8988T (cell line): ENCODE measurements at places on chromosomes 5 and 9.

- no peak for DNase-seq
Measured at GRCh38 chr5:138469540-138470321, 4.5 kb downstream of the EGR1 start.

- DNase-seq: no peak
Measured at GRCh38 chr9:132482196-132482813, 72.3 kb downstream of the CFAP77 start.

GRCh38 chr9:87499424-87500017 lies 1.9 kb downstream of the DAPK1 start:
- DNase-seq: no peak

DNA sequence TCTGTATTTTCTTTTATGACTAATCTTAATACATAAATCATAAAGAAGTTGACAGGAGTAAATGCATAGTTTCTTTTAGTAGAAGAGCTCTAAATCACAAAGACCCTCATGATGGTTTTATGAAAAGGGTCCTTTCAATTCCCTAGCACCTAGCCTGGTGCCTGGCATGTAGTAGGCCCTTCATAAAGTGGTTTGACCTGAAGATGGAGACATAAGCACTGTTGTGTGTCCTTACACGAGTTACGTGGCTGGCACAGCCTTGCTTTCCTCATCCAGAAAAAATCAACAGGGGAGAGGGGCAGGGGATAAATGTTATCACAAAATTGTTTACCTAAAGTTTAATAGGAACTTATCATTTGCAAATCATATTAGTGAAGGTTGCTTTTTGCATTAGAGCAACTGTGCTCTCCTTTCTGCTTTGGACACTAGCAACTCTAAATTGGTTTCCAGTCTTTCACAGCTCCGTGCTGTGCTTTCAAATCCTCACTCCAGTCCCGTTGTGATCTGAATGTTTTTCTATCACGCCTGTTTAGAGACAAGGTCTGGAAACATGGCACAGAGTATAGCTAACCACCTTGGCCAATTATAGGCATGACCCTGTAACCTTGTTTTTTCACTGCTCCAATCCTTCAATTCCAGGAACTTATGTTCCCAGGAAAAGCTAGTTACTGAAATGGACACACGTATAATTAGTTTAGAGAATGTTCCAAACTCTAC lies 55.7 kb downstream of the ARL15 start:
- DNase-seq: no peak

GRCh38 chr5:125481506-125482465 lies 735.3 kb upstream of the ZNF608 start:
- no peak for DNase-seq

DNA sequence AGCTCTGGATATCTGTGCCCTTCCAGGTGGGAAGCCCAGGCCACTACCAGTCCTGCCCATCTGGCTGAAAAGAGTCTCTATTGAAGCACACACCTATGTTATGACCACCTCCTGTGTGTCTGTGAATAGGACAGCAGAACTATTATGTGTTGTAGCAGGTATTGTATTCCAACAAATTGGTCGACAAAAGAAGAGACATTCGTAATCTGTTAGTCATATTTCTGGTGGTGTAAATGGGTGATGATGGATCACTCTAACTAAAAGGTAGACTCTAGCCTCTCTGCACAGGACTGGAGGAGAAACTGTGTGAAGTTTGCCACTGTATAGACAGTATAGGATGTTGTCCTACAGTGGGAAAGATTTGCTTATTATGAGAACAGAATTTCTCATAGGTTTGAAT lies 416.1 kb downstream of the TMEM38B start:
- no peak for DNase-seq

- DNase-seq: no peak
Measured at GRCh38 chr9:87372356-87372851, 125.3 kb upstream of the DAPK1 start.

DNA sequence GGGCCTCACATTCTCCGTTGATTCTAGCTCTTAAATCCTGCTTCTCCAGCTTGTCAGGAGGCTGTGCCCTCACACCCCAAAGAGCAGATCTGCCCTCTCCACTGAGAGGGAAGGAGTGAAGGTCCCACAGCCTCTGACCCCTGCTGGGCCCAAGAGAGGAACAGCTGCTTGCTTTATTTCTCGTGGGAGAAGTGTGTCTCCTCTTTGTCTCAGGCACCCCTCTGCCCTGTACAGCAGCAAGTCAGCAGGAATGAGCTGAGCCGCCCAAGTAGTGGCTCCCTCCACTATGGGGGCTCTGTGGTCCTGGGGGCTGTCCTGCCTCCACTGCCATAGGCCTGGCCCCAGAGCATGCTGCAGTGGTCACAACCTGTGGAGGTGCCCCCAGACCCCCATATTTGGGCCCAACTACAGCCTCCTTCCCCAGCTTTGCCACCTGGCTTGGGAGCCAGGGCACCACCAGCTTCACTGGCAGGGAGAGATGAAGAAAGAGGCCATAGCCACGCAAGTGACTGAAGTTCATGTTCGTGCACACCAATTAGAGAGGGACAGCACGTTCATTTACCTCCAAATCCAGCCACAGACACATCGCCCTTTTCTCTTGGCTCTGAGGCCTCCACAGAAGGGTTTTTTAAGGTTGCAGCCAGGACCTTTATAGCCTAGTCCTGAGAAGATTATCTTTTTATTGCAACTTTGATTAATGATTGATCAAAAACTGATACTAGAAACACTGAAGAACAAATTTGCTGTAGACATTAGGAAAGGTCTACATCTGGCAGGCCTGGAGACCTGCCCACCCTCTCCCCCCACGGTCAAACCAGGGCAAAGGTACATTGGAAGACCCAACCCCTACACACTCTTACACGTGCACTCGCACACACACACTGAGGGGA lies 27.5 kb downstream of the IRF1 start:
- DNase-seq: no peak

DNA sequence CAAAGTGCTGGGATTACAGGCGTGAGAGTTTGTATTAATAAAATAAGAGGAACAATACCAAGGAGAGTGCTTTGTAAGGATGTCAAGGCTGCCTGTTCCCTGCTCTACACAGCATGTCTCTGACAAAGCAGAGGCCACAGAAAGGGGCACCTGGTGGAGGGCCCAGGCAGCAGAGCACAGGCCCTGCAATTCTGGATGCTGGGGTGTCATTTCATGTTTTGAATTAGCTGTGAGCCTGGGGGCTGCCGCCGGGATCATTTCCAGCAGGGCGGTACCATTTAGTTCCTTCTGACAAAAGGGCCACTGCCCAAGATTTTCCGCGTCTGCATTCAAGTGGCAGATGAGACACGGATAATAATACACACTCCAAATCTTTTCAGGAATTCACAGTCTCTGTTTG lies 396.9 kb downstream of the GADD45G start:
- no peak for DNase-seq

- no peak for DNase-seq
Measured at GRCh38 chr9:101275769-101276250, 109.0 kb downstream of the BAAT start.

GRCh38 chr5:151100681-151101080 lies 19.8 kb upstream of the TNIP1 start:
- no peak for DNase-seq

DNA sequence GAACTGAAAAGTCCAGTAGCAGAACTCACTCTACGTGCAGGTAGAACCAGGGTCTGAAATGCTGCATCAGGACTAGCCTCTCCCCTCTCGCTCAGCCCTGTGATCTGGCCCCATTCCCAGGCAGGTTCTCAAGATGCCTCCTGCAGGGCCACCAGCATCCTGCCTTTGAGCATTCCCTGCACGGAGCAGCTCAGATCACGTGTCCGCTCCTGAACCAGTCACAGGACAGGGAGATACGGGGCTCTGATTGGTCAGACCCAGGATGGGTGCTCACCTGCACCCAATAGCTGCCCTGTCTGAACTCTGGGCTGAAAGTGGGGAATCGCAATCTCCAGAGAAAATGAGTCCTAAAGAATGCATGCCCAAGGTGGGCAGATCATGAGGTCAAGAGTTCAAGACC lies 50.8 kb downstream of the NEURL1B start:
- DNase-seq: no peak

GRCh38 chr9:68482548-68482947 lies 58.1 kb downstream of the TMEM252 start:
- DNase-seq: no peak

- no peak for DNase-seq
Measured at GRCh38 chr9:121944711-121945191, 148.4 kb downstream of the TTLL11 start.

DNA sequence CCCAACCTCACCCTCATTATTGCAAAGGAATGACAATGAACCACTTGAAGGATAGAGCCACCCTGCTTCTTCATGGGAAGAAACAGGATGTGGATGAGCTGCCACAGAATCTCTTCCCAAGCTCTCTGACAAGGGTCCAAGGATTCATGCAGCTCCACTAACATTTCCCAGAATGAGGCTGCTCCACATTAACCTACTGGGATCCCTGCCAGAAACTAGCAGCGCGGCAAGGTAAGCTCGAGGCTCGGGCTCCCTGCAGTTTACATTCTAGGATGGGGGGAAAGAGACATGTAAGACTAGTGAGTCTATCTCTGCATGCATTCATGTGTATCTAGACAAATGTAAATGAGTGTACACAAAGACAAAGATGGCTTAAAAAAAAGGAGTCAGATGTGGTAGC lies 12.1 kb downstream of the DCAF12 start:
- DNase-seq: no peak

GRCh38 chr5:8613078-8613685 lies 744.2 kb downstream of the MTRR start:
- no peak for DNase-seq

DNA sequence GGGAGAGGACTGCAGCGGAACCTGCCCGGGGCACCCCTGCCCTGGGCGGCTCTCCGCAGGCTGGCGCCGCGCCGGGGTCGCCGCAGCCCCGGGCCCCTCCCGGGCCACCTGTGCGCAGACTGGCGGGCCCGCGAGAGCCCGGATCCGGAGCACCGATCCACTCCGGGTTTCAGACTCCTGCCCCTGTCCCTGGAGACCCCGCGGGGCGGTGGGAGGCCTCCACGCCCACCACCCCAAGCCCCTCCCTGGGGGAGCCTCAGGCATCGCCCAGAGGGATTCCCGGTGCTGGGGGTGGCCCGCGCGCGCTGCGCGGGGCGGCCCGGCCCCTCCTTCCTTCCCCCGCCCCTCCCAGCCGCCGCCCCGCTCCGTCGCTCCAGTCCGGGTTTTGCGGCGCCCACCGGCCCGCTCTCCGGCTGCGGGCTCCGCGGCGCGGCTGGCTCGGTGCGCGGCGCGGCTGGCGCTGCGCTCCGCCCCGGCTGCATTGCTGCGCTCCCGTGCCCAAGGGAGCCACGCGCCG lies at the start of gene UNC5A:
Gene UNC5A, plus strand, starts transcription at position 479 of the 517 bp plus-strand sequence. CDS start 192 bp downstream, outside the sequence.
- peak; percentile 94 for DNase-seq

DNA sequence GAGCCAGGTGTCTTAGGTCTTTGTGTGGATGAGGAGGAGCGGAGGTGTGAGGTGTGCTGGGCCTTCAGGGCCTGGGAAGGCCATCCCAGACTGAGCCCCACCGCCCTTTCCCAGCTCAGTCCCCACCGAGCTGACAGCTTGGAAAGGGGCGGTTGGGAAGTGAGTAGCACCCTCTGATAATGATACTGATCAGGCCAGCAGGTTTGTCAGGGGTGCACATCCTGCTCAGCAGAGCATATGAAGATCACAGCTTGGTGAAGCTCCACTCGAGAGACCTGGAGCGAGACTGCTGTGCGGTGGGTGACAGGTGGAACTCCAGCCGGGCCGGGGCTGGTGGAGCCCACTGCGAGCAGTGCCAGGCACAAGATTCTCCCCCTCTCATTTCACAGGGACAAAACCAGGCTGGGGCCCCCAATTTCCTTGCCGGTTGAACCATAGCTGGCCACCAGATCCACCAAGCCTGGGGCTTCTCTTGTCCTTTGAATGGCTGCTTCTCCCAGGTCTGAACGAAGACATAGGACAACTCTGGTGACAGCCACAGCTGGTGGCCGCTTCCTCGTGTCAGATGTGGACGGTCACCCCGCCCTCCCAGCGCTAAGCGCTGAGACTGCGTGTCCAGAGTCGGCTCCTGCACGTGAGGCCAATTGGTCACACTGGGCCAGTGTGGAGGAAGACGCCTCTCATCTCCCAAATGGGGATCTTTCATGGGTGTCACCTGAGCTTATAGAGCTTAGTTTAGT lies 8.3 kb downstream of the QRFP start:
- DNase-seq: no peak

- no peak for DNase-seq
Measured at GRCh38 chr5:2849429-2849828, 98.0 kb upstream of the IRX2 start.

DNA sequence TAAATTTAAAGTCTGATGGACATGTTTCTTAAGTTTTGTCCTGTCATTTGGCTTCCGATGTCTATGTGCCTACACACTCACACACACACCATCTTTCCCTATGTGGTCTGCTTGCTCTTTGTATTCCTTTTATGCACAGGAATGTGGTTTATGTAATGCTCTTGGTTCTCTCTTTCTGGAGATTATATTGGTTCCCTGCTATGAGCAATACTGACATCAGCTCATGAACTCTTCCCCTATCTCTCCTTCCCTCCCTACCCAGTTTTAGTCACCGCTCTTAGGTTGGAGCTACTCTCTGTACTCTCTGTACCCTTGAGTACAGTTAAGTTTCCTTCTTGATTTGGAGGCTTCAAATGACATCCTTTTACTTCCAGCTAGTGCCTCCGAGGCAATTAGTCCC lies 77.9 kb upstream of the MVB12B start:
- no peak for DNase-seq

GRCh38 chr5:89596821-89597220 lies 713.8 kb upstream of the MEF2C start:
- DNase-seq: no peak

GRCh38 chr5:147413266-147413665 lies 96.6 kb downstream of the DPYSL3 start:
- no peak for DNase-seq

GRCh38 chr5:41610386-41610785 lies 100.0 kb upstream of the PLCXD3 start:
- no peak for DNase-seq

- no peak for DNase-seq
Measured at GRCh38 chr5:137715456-137715855, 20.4 kb downstream of the KLHL3 start.

DNA sequence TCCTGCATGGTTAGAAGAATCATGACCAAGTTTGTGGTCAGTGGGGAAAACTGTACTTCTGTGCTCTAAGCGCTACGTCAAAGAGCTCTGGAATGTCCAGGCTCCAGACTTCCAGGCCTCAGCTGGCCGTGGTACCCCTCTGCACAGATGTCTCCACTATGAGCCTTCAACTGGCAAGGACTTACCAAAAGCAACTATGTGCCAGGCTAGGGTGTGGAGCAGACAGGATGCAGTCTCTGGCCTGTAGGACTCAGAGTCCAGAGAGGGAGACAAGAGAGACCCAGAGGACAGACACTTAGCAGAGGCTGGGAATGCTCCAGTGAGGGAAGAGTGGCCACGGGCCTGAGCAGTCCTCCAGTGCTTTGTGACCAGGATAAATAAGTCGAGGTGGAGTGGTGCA lies 31.0 kb upstream of the TCF7 start:
- DNase-seq: no peak

DNA sequence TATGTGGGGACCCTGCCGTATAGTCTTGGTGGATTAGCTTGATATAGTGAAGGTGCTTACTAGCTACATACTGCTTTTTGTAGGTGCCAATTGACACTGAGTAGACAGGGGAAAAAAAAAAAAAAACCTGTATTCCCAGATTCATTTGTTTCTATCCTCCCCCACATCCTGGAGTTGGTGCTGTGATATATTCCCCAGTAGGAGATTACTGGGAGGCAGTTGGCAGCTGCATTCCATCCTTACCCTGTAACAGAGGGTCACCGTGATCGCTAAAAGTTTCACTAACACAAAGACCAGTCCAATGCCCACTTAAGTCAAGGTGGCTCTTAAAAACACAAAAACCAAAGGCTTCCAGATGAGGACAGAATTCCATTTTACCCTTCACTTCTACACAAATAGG lies 27.4 kb upstream of the TOMM5 start:
- DNase-seq: no peak
